ENCODE measurements at places on chromosomes 7 and 10. TPM values are rescaled to one million over a fixed set of nuclear protein-coding genes. Genes with fewer than 3 reads are reported as not detected.

SPDYE1 gene
- total RNA-seq = not detected

CCDC201 gene
- not detected for total RNA-seq

DNA sequence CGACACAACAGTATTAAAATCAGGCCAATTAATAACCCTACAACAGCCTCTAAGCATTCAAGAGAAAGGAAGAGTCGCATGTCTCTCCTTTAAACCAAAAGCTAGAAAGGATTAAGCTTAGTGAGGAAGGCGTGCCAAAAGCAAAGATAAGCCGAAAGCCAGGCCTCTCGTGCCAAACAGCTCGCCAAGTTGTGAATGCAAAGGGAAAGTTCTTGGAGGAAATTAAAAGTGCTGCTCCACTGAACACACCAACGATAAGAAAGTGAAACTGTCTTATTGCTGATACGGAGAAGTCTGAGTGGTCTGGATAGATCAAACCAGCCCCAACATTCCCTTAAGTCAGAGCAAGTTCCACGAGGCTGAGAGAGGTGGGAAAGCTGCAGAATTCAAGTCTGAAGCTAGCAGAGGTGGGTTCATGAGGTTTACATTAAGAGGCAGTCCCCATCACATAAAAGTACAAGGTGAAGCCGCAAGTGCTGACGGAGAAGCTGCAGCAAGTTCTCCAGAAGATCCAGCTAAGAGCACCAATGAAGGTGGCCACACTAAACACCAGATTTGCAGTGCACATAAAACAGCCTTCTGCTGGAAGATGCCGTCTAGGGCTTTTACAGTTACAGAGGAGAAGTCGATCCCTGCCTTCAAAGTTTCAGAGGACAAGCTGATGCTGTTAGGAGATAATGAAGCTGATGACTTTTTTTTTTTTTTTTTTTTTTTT is 194.8 kb downstream of the MAD1L1 start:
- H3K27me3 ChIP-seq = no peaks in the 10 kb centered on the region
- DNase-seq = no peak
- H3K4me1 ChIP-seq = no peaks in the 10 kb centered on the region

- no peak for DNase-seq
- H3K27ac ChIP-seq = no peak overlapping the region
- H3K4me3 ChIP-seq = no peak overlapping the region
- H3K36me3 ChIP-seq = no peaks in the 10 kb centered on the region
- H3K27me3 ChIP-seq = no peaks in the 10 kb centered on the region
Observed at GRCh38 chr7:31688372-31688771, 1.4 kb downstream of the PPP1R17 start.

HYAL4 gene
- not detected for total RNA-seq

Measured in MCF 10A (cell line).